Activated CD8-positive, alpha-beta memory T cell treated with anti-CD3 and anti-CD28 coated beads for 1 hour (primary cell): ENCODE measurements at places on chromosomes 2 and 18.

- no peak for DNase-seq
Observed at GRCh38 chr2:238697193-238698071, 150.5 kb upstream of the TWIST2 start.

DNA sequence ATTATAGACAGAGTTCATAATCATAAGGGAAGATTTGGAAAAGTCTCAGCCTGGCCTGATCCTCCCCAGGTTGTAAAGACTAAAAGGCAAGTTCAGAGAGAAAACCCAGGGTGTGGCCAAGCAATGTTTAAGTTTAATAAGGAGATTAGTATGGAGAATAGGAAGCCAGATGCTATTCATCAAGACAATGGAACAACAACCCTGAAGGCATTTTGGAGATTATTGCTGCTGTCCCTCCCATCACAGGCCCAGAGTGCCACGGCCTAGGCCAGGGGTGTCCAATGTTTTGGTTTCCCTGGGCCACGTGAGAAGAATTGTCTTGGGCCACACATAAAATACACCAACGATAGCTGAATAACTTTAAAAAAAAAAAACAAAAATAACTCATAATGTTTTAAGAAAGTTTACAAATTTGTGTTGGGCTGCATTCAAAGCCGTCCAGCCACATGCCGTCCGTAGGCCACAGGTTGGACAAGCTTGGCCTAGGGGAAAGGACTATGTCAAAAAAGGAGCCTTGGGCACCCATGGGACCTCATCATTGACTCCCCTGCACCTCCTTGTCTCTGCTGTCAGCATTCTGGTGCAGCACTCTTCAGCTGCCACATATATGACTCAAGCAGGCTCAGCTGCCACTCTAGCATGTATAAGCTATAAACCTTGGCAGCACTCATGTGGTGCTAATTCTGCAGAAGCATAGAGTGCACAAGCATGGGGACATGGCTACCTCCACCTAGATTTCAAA is 20.8 kb downstream of the DPP4 start:
- DNase-seq, result no peak

- DNase-seq, result no peak
Observed at GRCh38 chr2:115484486-115484885, 1042.0 kb downstream of the DPP10 start.

- no peak for DNase-seq
Observed at GRCh38 chr2:223047260-223047761, 4.7 kb upstream of the KCNE4 start.

- no peak for DNase-seq
Observed at GRCh38 chr2:223735035-223735640, 102.2 kb downstream of the AP1S3 start.

DNA sequence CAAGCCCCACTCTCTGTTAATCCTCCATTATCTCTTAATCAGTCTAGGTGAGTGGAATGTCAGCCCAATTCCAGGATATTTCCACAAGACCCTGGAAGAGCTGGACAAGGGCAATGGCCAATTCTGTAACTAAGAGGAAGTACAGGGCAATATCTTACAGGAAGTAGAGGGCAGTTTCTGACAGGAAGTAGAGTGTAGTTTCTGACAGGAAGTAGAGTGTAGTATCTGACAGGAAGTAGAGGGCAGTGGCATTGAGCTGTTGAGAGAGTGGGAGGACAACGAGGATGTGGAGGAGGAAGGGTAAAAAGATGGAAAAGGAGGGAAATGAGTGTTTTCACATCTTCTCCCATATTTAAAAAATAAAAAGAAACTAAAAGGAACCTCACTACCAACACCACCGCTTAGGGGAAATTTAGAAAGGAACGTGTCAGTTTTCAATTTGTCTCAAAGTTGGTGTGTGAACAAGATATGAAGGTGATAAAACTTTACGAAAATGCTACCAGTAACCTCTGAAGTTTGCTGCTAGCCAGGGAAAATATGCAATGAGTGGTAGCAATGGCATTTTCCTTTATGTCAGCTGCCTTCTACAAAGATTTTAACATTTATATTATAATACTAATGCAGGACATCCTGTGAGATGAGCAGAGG is 430.9 kb upstream of the HNRNPA3 start:
- DNase-seq, result no peak
